Iris pigment epithelial cell (primary cell): ENCODE measurements at places on chromosomes 3 and 15.

- no peak for DNase-seq
Measured at GRCh38 chr3:9157651-9158362, 91.6 kb downstream of the SRGAP3 start.

- peak; percentile 61 for DNase-seq
Measured at GRCh38 chr3:189148081-189148507, 23.7 kb upstream of the TPRG1 start.

DNA sequence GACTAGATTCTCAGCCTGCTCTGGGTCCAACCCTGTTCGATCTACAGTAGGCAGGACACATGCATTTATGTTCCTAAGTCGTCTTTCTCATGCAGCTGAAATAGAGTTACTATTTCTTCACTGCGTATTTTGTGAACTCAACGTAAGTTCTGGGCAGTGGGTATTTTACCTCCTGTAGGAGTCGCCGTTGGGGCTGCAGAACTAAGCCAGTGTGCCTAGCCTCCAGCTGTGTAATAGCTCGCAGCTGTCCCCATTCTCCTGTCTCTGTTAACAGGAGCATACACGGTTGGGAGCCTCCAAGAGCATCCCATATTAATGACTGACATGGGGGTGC is 58.4 kb upstream of the HRH1 start:
- peak; percentile 34 for DNase-seq

DNA sequence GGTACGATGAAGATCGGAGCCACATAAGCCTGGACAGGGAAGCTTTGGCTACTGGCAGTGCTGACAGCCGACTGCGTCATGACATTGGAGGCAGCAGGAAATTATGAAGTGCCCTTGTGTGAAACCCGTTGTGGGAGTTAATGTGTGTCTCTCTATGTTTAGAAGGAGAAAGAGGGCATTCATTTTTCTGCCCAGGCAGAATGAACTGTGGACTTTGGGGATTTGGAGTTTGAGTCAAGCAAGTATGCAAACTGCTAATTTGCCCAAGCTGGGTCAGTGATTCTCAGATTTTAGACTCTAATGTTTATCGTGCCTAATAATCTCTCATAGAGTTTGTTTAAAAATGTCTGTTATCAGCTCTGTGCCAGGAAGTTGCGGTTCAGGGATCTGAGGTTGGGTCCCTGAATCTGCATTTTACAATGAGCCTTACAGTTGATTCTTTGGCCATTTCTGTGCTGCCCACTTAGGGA is 5.6 kb downstream of the CTXND1 start:
- no peak for DNase-seq

- no peak for DNase-seq
Measured at GRCh38 chr3:134956395-134956794, 161.3 kb downstream of the EPHB1 start.

- no peak for DNase-seq
Measured at GRCh38 chr3:39278616-39278935, 1.3 kb downstream of the CX3CR1 start.

DNA sequence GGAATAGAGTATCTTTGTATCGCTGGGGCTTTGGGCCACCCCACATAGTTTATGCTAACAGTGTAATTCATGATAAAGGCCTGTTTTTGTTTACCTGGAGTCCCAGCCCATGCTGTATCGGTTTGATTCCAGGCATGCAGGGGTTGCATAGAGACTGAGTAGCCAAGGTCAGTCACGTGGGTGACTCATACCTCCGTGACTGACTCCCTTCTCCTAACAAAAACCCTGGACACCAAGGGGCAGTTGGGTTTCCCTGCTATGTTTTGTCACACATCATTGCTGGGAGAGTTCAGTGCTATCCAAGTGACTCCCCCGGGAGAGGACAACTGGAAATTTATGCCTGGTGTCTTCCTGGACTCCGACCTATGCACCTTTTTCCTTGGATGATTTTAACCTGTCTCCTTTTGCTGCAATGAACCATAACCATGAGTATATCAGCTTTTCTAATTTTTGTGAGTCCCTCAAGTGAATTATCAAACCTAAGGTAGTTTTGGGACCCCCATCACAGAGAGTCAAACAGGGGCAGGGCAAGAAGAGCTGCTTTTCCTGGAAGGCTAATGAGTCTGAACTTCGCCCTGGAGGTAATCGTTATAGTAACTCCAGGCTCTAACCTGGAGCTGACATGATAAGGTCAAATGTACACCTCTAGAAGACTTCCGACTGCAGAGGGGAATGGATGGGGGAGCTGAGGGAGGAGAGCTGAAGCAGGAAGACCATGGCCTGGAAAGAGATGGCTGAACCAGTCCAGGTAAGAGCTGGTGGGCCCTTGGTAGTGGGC is 57.0 kb downstream of the SRGAP3 start:
- no peak for DNase-seq

DNA sequence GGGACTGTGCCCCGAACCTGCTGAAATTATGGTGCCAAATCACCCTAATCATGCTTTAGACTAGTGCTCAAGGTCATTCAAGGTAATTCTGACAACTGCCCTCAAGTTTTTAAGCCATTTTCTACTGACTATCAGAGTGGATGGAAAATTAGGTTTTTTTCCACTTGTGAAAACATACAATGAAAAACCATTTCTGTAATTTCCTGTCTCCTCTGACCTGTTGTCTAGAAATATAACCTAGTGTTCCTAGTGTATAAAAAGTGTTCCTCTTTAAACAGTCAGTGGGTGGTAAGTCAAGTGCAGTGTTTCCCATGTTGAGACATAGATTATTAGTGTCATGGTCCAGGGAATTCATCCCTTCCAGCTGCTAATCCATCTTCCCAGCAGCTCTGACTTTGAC is 232.8 kb upstream of the UMPS start:
- DNase-seq: no peak

GRCh38 chr3:195150181-195151118 is 120.5 kb downstream of the XXYLT1 start:
- peak; percentile 78 for DNase-seq

DNA sequence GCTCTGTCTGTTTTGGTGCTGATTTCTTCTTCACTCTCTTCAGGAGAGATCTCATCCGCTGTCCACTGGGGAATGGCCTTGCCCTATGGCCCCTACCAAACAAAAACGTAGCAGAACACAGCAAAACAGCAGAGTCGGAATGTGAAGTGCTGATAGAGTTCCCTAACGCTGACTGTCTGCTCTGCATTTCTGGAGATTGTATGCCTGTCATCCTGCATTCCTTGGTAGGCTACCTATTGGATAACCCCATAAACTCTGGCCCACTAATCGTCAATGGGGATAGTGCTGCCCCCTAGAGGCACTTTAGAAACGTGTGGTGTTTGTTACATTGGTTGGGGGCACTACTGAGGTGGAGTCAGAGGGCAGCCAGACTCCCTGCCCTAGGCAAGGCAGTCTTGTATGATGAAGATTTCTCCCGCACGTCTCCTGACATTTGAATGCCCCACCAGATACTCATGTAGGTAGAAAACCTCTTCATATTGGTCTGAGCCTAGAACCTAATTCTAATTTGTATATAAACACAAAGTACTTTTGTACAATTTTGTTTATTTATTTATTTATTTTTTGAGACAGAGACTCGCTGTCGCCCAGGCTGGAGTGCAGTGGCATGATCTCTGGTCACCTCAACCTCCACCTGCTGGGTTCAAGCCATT is 15.6 kb upstream of the MAGEF1 start:
- DNase-seq: peak; percentile 63

DNA sequence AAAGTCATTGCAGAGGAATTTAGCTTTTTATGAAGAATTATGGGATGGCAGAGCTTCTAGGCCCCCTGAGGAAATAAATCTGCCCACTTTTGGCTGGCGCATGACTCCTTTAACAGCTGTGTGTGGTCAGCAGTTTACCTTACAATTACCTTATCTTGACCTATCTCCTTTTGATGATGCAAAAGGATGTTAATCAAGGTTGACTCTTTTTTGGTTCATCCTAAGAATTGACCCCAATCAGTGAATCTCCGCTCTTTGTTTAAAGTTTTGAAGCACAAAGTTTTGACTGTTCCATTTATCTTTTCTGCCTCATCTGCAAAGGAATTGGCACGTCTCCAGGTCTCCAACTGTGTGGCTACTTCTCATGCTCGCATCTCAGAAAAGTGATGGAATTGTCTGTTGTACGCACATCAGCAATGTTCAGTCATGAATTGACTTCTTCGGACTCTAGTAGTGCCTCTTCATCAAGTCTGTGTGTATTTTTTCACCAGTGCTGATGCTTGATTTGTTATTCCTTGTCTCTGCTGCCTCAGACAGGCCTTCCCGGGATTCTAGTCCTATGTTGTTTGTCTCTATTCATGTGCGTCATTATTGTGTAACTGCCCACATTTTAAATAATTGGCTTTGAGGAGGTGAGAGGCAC is 196.2 kb upstream of the CFAP20DC start:
- DNase-seq: peak; percentile 20

GRCh38 chr15:80095969-80096368 is 36.5 kb downstream of the ZFAND6 start:
- no peak for DNase-seq
